ENCODE measurements at places on chromosomes 16 and 17. TPM values are rescaled to one million over a fixed set of nuclear protein-coding genes. Genes with fewer than 3 reads are reported as not detected.

GRCh38 chr16:3349175-3349574, 6.5 kb upstream of the OR2C1 start:
- H3K27me3 ChIP-seq: no peaks in the 10 kb centered on the region
- H3K27ac ChIP-seq: no peak overlapping the region
- H3K4me3 ChIP-seq: no peak overlapping the region
- H3K36me3 ChIP-seq: no peaks in the 10 kb centered on the region
- DNase-seq: no peak
- no peaks in the 10 kb centered on the region for H3K4me1 ChIP-seq

DNA sequence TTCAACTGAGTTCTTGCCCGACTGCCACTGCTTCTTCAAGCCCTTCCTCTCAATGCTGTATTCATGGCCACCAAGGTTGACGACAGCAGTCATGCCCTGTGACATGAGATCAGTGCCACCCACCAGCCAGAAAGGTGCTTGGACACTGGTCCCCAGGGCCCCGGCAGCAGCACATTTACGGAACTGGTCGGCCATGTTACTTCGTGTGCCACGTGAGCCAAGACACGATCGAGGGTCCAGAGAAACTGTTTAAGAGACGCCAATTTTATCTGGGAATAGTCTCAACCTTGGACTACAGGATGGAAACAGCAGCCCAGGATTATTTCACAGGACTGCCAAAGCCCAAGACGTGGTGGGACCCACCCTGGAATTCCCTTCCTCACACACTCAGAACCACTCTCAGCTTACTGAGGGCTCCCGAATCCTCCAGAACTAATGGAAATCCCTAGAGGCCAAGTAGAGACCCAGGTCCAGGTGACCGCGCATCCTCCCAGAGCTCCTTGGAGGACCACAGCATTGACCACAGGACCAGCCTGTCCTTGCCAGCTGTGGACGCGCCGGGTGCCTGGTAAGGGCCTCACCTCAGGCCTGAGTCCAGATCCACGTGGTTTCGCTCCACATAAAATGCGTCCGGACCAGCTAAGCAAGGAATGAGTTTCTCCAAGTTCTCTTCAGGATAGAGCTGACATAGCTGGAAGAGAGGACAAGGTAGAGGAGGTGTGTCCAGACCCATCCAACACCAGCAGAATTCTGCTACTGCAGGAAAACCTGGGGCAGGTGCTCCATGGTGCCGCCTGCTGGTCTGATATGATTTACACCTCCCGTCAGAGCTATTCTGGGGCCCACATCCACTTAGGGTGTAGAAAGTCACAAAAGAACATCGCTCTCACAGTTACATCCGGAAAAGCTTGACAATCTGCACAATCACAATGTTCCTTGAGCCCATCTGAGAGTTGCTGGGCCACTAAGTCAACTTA, 28.2 kb downstream of the MAP1LC3B start:
- no peaks in the 10 kb centered on the region for H3K36me3 ChIP-seq
- H3K4me1 ChIP-seq: peaks cover 6% of the 10 kb centered on the region
- no peaks in the 10 kb centered on the region for H3K27me3 ChIP-seq
- H3K4me3 ChIP-seq: no peak overlapping the region
- no peak for DNase-seq

GRCh38 chr17:67359960-67360791, 6.2 kb downstream of the PSMD12 start:
- H3K27me3 ChIP-seq: no peaks in the 10 kb centered on the region
- H3K4me3 ChIP-seq: no peak overlapping the region
- H3K4me1 ChIP-seq: peaks cover 20% of the 10 kb centered on the region

GRCh38 chr17:16593356-16594102, 24.5 kb upstream of the ZNF287 start:
- no peak overlapping the region for H3K4me3 ChIP-seq
- no peaks in the 10 kb centered on the region for H3K4me1 ChIP-seq
- H3K36me3 ChIP-seq: no peaks in the 10 kb centered on the region
- DNase-seq: no peak

GRCh38 chr16:1372292-1372950, 20.7 kb downstream of the GNPTG start:
- no peaks in the 10 kb centered on the region for H3K36me3 ChIP-seq
- no peak overlapping the region for H3K4me3 ChIP-seq
- no peak overlapping the region for H3K27ac ChIP-seq

- H3K36me3 ChIP-seq: no peaks in the 10 kb centered on the region
- no peaks in the 10 kb centered on the region for H3K27me3 ChIP-seq
- no peak overlapping the region for H3K4me3 ChIP-seq
- DNase-seq: peak; percentile 81
Observed at GRCh38 chr17:7557775-7558543, 591 bp upstream of the TNFSF13 start.

DNA sequence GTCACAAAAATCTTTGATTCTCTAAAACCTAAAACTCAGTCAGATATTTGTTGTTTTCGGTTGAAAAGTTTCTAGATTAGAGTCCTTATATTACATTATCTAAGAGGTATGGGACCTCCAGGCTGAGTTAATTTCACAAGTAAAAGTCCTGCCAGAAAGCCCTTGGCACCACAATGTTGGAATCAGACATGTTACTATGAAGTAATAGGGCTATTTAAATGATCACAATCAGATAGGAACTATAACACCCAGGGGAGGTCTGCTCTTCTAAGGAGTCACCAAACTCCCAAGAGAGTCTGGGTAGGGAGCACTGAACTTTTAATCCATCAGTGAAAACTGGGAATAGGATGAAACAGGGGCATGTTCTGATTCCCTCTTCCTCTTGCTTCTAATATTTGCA, 54.2 kb downstream of the WIPI1 start:
- no peak overlapping the region for H3K4me3 ChIP-seq
- no peaks in the 10 kb centered on the region for H3K27me3 ChIP-seq
- H3K36me3 ChIP-seq: no peaks in the 10 kb centered on the region
- peaks cover 5% of the 10 kb centered on the region for H3K4me1 ChIP-seq

GRCh38 chr17:80794281-80795089, 197.2 kb upstream of the CHMP6 start:
- H3K4me3 ChIP-seq: no peak overlapping the region
- no peaks in the 10 kb centered on the region for H3K36me3 ChIP-seq
- H3K27ac ChIP-seq: peak overlapping the region; percentile 87
- H3K27me3 ChIP-seq: no peaks in the 10 kb centered on the region

GRCh38 chr17:60526726-60527125, 684 bp upstream of the APPBP2 start:
- H3K4me3 ChIP-seq: peak overlapping the region; percentile 69
- no peak for DNase-seq
- H3K27ac ChIP-seq: peak overlapping the region; percentile 100

DNA sequence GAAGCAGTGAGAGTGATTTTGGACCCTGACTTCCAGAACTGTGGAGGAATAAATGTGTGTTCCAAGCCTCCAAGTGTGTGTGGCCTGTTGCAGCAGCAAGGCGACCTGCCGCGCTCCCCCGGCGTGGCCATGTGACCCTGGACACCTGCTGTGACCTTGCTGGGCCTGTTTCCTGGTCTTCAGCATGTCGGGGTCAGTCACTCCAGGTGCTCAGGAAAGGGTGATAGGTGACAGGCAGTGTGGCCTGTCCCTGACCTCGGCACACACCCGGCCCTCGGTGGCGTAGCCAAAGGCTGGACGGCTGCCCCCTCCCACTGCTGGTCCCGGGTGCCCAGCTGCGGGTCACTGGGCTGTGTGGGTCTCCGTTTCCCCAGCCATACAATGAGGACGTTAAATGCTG, 31.8 kb upstream of the ZNF469 start:
- H3K27me3 ChIP-seq: no peaks in the 10 kb centered on the region
- H3K36me3 ChIP-seq: no peaks in the 10 kb centered on the region
- no peak overlapping the region for H3K27ac ChIP-seq
- H3K4me3 ChIP-seq: no peak overlapping the region
- H3K4me1 ChIP-seq: no peaks in the 10 kb centered on the region

DNA sequence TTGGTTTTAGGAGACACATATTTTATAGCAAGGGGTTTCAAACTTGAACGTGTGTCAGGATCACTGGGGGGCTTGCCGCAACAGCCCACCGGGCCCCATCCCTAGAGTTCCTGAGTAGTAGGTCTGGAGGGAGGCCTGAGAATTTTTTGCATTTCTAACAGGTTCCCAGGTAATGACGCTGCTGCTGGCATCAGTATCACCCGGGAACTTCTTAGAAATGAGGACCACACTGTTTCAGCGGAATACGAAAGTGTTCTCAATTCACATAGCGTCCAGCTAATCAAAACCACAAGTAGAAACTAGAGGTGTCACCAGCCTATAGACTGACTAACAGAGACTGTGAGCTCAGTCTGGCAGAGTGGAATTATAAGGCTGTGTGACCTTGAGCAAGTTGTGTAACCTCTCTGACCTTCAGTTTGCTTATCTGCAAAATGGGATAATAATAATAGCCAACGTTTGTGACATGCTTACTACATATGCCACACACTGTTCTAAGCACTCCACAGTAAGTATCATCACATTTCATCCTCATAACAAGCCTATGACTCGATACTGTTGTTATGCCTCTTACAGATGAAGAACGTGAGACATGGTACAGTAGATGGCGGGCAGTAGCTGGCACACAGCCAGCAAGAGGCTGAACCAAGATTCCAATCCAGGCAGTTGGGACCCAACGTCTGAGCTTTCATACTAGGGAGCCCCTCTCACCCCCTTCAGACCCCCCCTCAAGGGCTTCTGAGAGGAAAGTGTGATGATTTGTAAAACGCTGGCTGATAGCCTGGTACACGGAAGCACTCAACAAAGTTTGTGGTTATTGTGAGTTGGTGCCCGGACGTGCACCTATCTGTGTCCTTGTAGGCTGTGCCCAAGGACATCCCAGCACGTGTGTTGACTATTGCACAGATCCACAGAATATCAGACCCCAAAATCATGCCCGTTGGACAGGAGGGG, 4.6 kb upstream of the ICAM2 start:
- H3K36me3 ChIP-seq: no peaks in the 10 kb centered on the region
- H3K27ac ChIP-seq: peak overlapping the region; percentile 66
- H3K4me1 ChIP-seq: no peaks in the 10 kb centered on the region

DNA sequence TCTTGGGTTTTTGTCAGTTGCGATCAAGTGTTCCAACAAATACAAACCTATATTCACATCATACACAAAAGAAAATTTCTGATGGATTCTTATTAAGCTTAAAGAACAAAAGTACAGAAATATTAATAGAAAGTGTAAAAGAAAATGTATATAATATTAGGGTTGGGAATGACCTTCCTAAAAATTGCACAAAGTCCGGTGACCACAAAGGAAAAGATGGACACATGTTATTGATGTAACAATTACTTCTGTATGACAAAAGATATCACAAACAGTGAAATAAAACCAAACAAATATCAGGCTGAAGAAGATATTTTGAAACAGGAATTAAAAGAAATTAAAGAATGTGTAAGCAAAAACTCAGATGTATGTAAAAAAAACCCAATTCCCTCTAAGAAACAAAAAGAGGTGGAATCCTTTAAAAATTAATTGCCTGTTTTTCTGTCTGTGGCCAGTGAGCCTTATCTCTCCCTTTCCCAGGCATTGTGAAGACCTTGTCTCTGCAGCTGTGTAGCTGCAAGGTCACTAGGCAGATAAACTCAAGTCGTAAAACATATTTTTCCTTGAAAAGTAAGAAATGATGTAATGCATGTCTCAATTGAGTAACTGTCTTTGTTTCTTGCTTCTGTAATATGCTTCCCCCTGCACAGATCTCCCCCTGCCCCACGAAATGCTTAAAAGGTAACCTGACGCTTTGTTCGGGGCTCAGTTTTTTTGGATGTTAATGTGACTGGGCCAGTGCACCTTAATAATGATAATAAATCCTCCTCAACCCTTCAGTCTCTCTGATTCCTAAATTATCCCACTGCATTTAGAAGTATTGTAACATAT, 2.8 kb downstream of the ST6GALNAC1 start:
- peaks cover 30% of the 10 kb centered on the region for H3K4me1 ChIP-seq
- no peaks in the 10 kb centered on the region for H3K27me3 ChIP-seq
- DNase-seq: no peak
- H3K36me3 ChIP-seq: no peaks in the 10 kb centered on the region
- no peak overlapping the region for H3K4me3 ChIP-seq

DNA sequence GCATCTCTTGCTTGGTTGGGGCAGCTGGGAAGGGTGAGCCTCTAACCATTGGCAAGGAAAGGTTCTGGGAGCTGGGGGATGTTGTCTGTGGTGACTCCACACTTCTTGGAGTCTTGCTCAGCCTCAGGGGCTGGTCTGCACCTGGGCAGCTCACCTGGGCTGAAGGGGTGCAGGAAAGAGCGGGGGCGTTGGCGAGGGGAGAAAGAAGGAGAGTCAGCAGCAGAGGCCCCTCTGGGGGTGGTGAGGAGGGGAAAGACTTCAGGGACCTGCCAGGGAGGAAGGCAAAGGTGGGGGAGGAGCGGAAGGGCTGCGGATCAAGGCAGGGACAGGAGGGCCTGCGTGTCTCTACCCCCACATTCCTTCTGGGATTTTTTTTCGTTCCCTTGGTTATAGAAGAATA, 47.7 kb downstream of the CCDC42 start:
- no peak for DNase-seq
- peaks cover 24% of the 10 kb centered on the region for H3K4me1 ChIP-seq
- H3K27ac ChIP-seq: peak overlapping the region; percentile 88
- no peak overlapping the region for H3K4me3 ChIP-seq

- DNase-seq: no peak
- no peak overlapping the region for H3K4me3 ChIP-seq
- H3K27me3 ChIP-seq: peaks cover 29% of the 10 kb centered on the region
- no peak overlapping the region for H3K27ac ChIP-seq
- no peaks in the 10 kb centered on the region for H3K36me3 ChIP-seq
- H3K4me1 ChIP-seq: peaks cover 26% of the 10 kb centered on the region
Observed at GRCh38 chr17:50632637-50633036, 2.0 kb upstream of the ABCC3 start.

DNA sequence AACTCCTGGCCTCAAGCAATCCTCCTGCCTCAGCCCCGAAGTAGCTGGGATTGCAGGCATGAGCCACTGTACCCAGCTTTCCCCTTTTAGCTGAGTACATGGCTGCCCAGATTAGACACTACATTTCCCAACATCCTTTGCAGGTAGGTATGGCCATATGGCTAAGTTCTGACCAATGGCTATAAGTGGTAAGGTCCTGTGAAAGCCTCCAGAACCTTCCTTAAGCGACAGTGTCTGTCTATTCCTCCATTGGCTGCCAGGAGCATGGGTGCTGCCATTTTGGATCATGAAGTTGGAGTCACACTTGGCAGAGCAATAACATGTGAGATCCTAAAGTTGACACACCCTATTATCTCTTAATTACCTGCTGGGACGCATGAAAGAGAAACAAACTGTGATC, 24.4 kb upstream of the CRHR1 start:
- no peaks in the 10 kb centered on the region for H3K4me1 ChIP-seq
- no peak overlapping the region for H3K4me3 ChIP-seq
- peaks cover 21% of the 10 kb centered on the region for H3K27me3 ChIP-seq
- no peak for DNase-seq
- no peak overlapping the region for H3K27ac ChIP-seq

GRCh38 chr16:85663891-85664321, 24.8 kb downstream of the GINS2 start:
- no peak overlapping the region for H3K27ac ChIP-seq
- no peaks in the 10 kb centered on the region for H3K27me3 ChIP-seq

The DEXI gene
- 51.6 TPM for total RNA-seq

The CHST5 gene
- total RNA-seq: not detected

The MEAK7 gene
- total RNA-seq: 29.7 TPM

The HID1 gene
- 15.3 TPM for total RNA-seq

The CHRNE gene
- total RNA-seq: 0.60 TPM

The RANGRF gene
- 7.9 TPM for total RNA-seq

The PTX4 gene
- not detected for total RNA-seq

All from hepatocyte (in vitro differentiated cells).